ENCODE measurements at places on chromosomes 2 and 18.
A peak's percentile ranks its signal among the peaks of the same experiment; 100 is the strongest.

GRCh38 chr2:162082681-162083080 is 8.7 kb upstream of the DPP4 start:
- DNase-seq: no peak

DNA sequence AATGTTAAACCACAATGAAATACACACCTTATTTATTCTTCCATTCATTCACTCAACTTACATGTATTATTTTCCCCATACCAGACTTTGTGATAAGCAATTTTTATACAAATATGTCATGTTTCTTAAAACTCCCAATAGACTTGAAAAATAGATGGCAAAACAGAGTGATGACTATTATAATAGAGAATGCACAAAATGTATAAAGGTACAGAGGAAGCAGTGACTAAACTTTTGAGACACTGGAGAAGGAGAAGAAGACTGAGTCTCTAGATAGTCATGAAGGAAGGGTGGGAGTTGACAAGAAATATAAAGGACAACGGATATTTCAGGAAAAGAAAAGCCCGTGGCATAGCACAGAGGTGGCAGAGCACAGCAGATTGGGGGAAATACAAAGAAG is 198.1 kb upstream of the SLC39A10 start:
- no peak for DNase-seq

GRCh38 chr2:69309351-69310110 is 77.5 kb downstream of the GFPT1 start:
- no peak for DNase-seq

DNA sequence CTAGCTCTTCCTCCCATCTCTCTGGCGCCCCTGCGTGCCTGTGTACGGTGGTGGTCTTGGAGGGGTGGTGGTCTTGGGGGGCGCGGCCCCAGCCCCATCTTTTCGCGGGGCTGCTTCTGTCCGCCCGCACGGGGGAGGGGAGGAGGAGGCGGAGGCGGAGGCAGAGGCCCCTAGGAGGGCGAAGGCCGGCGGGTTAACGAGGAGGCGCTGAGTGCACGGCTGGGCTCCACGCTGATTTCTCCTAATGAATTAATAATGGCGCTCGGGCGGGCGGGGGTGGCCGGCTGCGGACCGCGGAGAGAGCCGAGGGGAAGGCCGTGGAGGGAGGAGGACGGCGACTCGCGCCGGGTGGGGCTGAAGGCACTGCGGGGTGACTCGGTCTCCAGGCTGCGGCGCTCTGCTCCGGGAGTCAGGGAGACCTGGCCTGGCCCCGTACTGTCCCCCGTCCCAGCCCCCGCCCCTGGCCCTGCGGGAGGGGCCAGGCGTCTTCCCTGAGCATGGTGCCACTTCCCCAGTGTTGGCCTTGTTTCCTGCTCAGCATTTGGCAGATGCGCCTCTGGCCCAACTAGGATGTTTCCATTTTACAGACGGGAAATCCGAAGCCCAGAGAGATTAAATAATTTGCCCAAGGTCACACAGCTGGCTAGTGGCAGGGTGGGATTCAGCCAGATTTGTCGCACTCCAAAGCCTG is 6.0 kb downstream of the GAREM2 start:
- DNase-seq: no peak

- no peak for DNase-seq
Observed at GRCh38 chr18:75438891-75439290, 11.4 kb upstream of the SMIM21 start.

GRCh38 chr2:9813312-9814128 is 29.8 kb upstream of the TAF1B start:
- no peak for DNase-seq

- peak; percentile 37 for DNase-seq
Observed at GRCh38 chr2:120820263-120820952, 84.7 kb downstream of the GLI2 start.

Measured in retinal pigment epithelial cell (primary cell).